ENCODE measurements at places on chromosomes 11 and 22.

DNA sequence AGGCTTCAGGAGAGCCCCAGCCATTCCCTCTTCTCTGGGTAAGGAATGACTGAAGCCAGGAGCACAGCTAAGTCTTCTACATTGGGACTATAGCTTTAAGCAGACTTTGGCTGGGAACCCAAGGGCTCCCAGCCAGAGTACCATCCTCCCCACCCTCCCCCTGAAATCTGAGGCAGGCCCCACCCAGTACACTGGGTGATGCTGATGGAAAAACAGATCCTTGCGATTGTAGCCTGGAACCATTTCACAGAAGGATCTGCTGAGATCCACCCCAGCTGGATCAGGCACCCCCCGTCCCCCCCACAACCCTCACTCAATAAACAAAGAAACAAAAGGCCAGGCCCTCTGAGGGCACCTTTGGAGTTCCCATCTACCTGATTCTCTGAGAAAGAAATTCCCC is 39.8 kb downstream of the IL18BP start:
- no peak for DNase-seq

DNA sequence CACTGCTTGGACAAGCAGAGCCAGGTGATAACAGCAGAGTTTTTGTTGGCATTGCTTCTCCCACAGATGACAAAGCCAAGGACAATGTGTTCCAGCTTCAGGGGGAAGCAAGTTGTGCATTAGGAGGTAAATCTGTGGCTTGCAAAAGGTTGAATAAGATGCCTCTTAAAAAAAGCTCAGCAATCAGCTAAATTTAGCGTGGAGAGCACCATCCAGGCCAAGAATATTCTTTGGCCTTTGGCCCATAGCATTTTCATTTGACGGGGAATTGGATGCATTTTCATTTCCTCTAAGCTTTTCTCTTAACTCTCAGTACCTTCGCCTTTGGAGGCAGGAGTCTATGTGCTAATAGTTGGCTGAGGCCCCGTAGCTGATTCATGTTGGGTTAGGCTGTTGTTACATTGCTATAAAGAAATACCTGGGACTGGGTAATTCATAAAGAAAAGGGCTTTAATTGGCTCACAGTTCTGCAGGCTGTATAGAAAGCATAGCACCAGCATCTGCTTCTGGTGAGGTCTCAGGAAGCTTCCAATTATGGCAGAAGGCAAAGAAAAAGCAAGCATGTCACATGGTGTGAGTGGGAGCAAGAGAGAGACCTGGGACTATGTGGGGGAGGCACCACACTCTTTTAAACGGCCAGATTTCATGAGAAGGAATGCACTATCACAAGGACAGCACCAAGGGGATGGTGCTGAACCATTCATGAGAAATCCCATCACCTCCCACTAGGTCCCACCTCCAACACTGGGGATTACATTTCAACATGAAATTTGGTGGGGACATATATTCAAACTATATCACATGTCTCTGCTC is 350.1 kb upstream of the C11orf87 start:
- DNase-seq, result no peak

DNA sequence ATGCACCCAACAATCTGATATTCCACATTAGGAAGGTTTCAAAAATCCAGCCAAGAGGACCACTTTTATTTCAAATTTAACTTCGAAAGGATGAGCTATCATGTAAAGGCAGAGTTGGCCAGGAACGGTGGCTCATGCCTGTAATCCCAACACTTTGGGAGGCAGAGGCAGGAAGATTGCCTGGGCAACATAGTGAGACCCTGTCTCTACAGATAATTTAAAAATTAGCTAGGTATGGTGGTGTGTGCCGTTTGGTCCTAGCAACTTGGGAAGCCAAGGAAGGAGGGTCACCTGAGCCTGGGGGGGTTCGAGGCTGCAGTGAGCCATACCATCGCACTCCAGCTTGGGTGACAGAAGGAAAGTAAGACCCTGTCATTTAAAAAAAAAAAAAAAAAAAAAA is 96.7 kb downstream of the CADM1 start:
- no peak for DNase-seq

DNA sequence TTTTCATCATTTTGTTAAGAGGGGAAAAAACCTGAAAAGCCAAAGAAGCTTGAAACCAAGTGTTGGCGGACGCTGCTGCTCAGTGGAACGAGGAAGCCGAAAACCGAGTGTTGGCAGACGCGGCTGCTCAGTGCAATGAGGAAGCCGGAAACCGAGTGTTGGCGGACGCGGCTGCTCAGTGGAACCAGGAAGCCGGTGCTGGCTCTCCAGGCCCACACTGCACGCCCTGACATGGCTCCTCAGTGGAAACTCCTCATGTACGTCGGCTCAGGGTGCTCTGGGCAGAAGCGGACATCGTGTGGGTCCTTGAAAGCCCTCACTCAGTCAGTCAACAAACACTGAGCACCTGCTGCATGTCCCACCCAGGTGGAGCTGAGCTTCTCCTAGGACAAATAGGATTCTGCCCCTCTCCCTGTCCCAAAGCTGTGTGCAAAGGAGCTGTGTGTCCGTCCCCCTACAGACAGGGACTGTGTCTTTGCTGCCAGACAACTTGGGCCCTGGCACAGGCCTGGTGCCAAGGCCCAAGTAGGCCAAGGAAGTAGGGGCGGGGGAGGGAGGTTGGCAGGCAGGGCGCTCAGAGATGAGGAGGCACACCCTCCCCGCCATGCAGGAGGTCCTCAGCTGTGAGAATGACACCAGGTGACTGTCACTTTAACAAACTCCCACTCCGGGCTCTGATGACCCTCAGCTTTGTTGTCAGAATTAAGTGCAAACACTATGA is 37.3 kb downstream of the PHF21B start:
- DNase-seq, result no peak

- DNase-seq, result no peak
Measured at GRCh38 chr11:125517116-125517770, 21.2 kb upstream of the FEZ1 start.

- DNase-seq, result no peak
Measured at GRCh38 chr11:88012456-88012855, 162.8 kb downstream of the RAB38 start.

DNA sequence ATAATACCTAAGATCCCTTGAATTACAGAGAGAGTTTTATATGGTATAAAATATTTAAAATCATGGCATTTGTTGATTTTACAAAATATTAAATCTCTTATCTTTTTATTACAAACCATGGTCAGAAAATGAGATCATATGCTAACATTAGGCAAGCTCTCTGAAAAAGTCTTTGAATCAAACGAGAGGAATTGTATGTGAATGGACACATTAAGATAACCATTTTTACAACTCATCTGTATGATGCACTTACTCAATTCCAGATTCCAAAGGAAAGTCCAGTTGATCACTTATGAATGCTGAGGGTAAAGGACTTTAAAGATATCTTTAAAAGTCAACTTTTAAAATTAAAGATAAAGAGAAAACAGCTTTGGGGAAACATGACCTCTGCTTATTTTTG is 83.5 kb upstream of the LUZP2 start:
- no peak for DNase-seq

DNA sequence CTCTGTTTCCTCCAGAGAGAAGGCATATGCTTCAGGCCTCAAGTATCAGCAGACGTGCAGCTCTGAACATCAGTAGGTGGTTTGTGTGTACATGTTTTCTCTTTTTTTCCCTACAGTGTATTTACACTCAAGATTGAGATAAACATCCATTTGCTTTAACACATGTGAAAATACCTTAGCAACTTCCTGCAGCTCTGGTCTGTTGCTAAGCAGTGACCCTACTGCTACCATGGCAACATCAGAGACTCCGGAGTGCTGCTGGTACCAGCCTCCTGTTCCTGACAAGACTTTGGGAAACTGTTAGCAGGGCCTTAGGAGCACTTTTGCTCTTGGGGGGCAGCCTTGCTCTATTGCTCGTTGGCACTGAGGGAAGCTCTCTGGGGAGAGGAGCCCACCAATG is 221.2 kb upstream of the PLET1 start:
- no peak for DNase-seq

- DNase-seq, result peak; percentile 30
Measured at GRCh38 chr11:114183044-114183511, 113.1 kb upstream of the NNMT start.
